GF-D8 (cell line): ENCODE measurements at places on chromosomes 12 and 14.

- DNase-seq, result no peak
Observed at GRCh38 chr12:89051065-89051677, 301.1 kb downstream of the DUSP6 start.

DNA sequence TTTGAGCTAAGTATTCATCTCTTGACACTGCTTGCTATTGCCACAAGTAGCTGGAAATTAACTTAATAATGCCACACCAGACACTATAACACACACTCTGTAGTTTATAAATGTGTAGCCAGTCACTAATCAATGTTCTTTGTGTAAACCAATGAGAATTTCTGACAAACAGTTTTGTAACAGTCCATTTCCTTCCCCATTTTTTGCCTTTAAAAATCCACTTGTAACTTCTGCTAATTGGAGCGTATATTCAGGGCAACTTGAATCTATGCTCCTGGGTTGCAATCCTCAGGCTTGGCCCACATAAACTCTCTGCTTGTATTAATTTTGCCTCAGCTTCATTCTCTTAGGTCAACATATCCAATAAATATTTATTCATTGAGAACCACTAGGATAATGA is 125.0 kb upstream of the DHRS4 start:
- DNase-seq, result peak; percentile 37

GRCh38 chr12:129540954-129541353 is 362.9 kb downstream of the TMEM132D start:
- DNase-seq, result no peak

DNA sequence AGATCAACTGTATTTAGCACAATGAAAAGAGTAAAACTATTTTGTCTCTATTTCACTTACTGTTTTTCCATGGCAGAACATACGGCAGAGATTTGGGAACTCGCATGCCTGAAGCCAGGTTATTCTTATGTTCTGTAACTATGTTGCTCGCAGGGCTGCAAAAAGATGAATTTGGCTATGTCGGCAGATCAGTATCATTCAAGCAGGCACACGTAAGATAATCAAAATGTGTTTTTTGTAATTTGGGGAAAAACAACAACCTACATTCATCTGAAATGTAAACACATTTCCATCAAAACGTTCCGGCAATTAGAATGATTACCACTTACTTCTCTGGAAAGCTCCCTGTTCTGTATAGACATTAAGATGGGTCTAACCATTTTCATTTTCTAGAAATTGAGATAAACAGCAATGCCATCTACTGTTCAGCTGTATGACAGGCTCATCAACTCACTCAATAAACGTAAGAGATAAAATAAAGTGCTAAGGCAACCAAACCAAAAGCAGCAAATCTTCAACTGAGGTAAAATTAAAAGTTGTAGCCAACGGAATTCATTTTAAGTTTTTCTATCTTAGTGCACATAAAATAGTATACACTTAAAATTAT is 13.0 kb downstream of the GTSF1 start:
- no peak for DNase-seq

GRCh38 chr14:87999277-87999676 is 5.7 kb upstream of the GPR65 start:
- DNase-seq, result peak; percentile 64

GRCh38 chr14:22002860-22003284 is 329.3 kb upstream of the OR4E1 start:
- no peak for DNase-seq
